ENCODE measurements at places on chromosomes 7 and 10. TPM values are rescaled to one million over a fixed set of nuclear protein-coding genes. Genes with fewer than 3 reads are reported as not detected.

DNA sequence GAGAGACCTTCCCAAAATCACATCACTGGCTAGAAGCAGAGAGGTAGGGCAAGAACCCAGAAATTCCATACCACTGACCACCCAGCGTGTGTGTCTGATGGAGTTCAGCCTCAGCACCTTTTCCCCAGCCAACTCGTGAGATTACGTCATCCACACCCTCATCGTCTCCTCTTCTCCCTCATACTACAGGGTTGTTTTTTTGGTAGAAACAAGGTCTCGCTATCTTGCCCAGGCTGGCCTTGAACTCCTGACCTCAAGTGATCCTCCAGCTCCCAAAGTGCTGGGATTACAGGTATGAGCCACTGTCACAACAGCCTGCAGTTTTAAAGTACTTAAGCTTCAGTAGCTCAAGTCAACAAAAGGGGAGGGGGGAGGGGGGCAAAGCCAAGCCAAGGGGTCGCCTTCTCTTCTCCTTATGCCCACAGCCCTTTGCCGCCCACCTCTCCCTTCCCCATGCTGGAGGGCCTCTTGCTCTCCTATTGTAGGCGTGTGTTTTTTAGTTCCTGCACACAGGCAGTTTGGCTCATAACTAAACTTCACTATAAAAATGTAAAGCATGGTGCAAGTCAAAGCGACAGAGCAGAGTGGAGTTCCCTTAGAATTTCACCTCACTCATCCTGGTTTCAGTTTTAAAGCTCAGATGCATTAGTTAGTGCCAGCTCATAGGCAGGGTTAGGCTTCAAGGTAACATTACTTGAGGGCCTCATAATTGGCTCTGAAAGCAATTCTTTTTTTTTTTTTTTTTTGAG is 5.2 kb upstream of the PRDX3 start:
- H3K27ac ChIP-seq, result no peak overlapping the region
- no peaks in the 10 kb centered on the region for H3K27me3 ChIP-seq
- H3K4me3 ChIP-seq, result no peak overlapping the region
- no peak for DNase-seq

ANLN gene
- 4.6 TPM for total RNA-seq

DNA sequence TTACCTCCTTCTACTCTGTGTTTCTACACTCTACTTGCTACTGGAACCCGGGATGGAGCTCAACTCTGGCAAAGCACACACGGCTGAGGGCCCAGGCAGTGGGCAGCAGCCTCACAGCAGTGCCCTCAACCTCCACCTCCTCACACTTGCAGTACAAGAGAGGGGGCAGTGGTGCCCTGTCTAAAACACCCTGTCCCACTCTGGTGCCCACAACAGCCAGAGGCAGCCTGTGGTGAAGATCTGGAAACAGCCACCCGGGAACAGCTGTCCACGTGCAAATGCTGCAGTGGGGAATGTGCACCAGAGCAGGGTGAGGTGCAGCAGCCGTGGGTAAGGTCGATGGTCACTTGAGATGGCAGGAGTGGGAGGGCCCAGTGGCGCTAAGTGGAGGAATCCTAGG is 13.7 kb downstream of the MAT1A start:
- DNase-seq, result no peak
- no peak overlapping the region for H3K4me3 ChIP-seq
- H3K36me3 ChIP-seq, result no peaks in the 10 kb centered on the region
- peaks cover 7% of the 10 kb centered on the region for H3K4me1 ChIP-seq
- H3K27ac ChIP-seq, result no peak overlapping the region

GRCh38 chr10:56880606-56881005 is 519.5 kb upstream of the ZWINT start:
- H3K27ac ChIP-seq, result no peak overlapping the region
- H3K36me3 ChIP-seq, result no peaks in the 10 kb centered on the region
- no peaks in the 10 kb centered on the region for H3K4me1 ChIP-seq

C10orf62 gene
- total RNA-seq, result not detected

DNA sequence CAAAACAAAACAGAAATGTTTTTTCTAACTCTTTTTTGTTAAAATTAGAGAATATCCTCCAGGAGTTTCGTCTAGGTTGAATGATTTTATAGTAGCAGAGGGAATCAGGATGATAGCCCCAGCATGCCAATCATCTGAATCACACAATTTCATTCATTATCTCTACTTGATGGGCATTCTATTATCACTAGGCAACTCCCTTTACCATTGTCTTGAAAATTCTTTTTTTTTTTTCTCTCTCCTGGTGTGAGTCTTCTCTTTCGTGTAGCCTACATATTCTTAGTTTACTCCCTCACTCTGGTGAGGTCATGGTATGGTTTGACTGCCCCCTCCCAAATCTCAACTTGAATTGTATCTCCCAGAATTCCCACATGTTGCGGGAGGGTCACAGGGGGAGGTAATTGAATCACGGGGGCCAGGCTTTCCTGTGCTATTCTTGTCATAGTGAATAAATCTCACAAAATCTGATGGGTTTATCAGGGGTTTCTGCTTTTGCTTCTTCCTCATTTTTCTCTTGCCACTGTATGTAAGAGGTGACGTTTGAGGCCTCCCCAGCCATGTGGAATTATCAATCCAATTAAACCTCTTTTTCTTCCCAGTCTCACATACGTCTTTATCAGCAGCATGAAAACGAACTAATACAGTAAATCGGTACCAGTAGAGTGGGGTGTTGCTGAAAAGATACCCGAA is 105.0 kb downstream of the OTUD1 start:
- no peaks in the 10 kb centered on the region for H3K27me3 ChIP-seq
- no peaks in the 10 kb centered on the region for H3K36me3 ChIP-seq
- H3K27ac ChIP-seq, result no peak overlapping the region

DNA sequence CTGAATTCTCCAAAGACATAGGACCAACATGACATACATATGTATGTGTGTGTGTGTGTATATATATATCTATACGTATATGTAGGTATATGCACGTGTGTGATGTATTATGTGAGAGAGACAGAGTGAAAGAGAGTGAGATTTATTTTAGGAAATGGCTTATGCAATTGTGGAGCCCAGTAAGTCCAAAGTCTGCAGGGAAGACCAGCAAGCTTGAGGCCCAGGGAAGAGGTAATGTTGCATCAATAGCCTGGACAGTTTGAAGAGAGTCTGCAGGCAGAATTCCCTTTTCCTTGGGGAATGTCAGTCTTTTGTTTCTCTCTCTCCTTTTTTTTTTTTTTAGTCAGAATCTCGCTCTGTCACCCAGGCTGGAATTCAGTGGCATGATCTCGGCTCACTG is 33.0 kb upstream of the CARD11 start:
- no peak for DNase-seq
- H3K36me3 ChIP-seq, result no peaks in the 10 kb centered on the region
- no peak overlapping the region for H3K27ac ChIP-seq
- no peak overlapping the region for H3K4me3 ChIP-seq

GRCh38 chr10:122981066-122981464 is 864 bp downstream of the PSTK start:
- no peaks in the 10 kb centered on the region for H3K27me3 ChIP-seq
- H3K36me3 ChIP-seq, result no peaks in the 10 kb centered on the region
- no peaks in the 10 kb centered on the region for H3K4me1 ChIP-seq
- no peak for DNase-seq
- no peak overlapping the region for H3K27ac ChIP-seq

SPDYE6 gene
- not detected for total RNA-seq

NFKB2 gene
- 31.7 TPM for total RNA-seq

DNA sequence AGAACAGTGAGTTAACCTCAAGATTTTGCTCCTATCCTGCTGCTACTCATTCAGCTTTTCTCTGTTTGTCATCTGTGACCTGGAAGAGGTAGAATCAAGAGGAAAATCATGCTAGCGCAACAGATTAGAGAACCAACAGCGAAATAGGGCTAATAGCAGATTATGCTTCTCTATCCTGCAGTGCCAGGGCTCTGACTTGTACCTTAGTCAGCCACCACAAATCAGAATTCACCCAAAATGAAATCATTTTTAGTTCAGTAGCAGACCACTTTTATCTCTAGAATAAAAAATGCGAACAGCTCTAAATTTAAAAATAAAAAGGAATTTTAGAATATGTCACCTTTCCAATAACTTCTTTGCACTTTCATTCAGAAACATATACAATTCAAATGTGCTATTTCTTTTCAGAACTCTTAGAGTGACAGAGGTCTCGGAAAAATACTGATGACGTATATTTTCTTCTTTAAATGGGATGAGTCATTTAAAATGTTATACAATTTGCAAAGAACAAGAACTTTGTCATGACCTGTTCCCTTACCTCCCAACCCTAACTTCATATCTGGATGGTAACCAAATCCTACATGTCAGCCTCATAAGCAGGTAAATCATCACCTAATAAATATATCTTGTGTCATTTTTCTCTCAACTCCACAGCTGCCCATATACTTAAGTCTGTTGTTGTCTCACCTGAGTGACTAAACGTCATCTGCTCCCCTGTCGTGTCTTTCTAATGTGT is 896.4 kb downstream of the PCDH15 start:
- no peak for DNase-seq
- H3K27me3 ChIP-seq, result no peaks in the 10 kb centered on the region
- no peaks in the 10 kb centered on the region for H3K36me3 ChIP-seq
- H3K4me1 ChIP-seq, result no peaks in the 10 kb centered on the region
- H3K4me3 ChIP-seq, result no peak overlapping the region

- H3K27ac ChIP-seq, result no peak overlapping the region
- no peak overlapping the region for H3K4me3 ChIP-seq
- no peaks in the 10 kb centered on the region for H3K36me3 ChIP-seq
- no peaks in the 10 kb centered on the region for H3K27me3 ChIP-seq
- H3K4me1 ChIP-seq, result no peaks in the 10 kb centered on the region
Observed at GRCh38 chr7:106415433-106415832, 130.7 kb upstream of the NAMPT start.

- no peaks in the 10 kb centered on the region for H3K4me1 ChIP-seq
- no peaks in the 10 kb centered on the region for H3K27me3 ChIP-seq
- no peak overlapping the region for H3K4me3 ChIP-seq
- no peaks in the 10 kb centered on the region for H3K36me3 ChIP-seq
- H3K27ac ChIP-seq, result no peak overlapping the region
Observed at GRCh38 chr10:7956508-7956907, 98.0 kb upstream of the GATA3 start.

GRCh38 chr7:26593393-26593792 is 271.0 kb downstream of the SKAP2 start:
- no peaks in the 10 kb centered on the region for H3K36me3 ChIP-seq
- H3K27ac ChIP-seq, result no peak overlapping the region
- H3K4me3 ChIP-seq, result no peak overlapping the region
- H3K27me3 ChIP-seq, result no peaks in the 10 kb centered on the region

DNA sequence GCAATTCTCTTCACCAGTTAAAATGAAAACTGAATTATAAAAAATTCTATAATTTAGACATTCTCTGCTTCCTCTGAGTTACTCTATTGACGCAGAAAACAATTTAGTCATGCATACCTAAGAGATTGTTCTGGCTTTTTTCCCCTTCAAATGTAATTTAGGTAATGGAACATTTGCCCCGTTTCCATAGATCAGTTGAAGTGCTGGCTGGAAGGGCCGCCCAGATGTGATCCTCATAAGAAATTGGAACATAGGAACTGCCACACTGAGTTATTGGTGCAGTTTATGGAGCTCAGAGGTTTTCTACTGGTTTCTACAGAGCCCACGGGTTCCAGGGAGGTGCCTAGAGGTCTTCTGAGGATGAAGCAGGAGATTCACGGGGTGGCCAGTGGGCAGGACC is 581.7 kb downstream of the SDK1 start:
- H3K36me3 ChIP-seq, result no peaks in the 10 kb centered on the region
- no peaks in the 10 kb centered on the region for H3K27me3 ChIP-seq
- H3K4me3 ChIP-seq, result no peak overlapping the region
- no peak for DNase-seq

EEF1AKMT2 gene
- 17.8 TPM for total RNA-seq

PNLIPRP3 gene
- total RNA-seq, result not detected

MMP21 gene
- 1.3 TPM for total RNA-seq

CALHM1 gene
- not detected for total RNA-seq

GRCh38 chr7:99180067-99180650 is 27.8 kb downstream of the KPNA7 start:
- H3K4me1 ChIP-seq, result no peaks in the 10 kb centered on the region
- H3K4me3 ChIP-seq, result no peak overlapping the region
- H3K27me3 ChIP-seq, result no peaks in the 10 kb centered on the region
- no peaks in the 10 kb centered on the region for H3K36me3 ChIP-seq
- no peak for DNase-seq

DNA sequence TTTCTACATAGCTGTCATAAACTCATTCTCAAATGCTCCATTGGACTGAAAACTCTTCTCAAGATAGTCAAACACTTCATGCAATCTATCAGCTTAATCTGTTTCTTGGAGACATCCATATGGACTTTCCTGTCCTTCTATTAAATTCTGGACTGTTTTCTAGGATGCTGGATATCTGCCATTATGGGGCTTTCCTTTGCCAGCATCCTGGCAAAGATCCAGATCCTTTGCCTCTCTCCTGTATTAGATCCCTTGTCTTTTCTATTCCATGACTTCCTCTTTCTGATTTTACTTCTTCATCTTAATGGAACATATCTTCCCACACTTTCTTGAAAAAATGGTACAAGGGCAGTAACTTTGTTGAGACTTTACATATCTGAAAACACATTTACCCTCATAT is 35.9 kb upstream of the SKAP2 start:
- no peak overlapping the region for H3K4me3 ChIP-seq
- H3K4me1 ChIP-seq, result no peaks in the 10 kb centered on the region
- no peak for DNase-seq
- no peaks in the 10 kb centered on the region for H3K36me3 ChIP-seq

- H3K27ac ChIP-seq, result no peak overlapping the region
- no peak overlapping the region for H3K4me3 ChIP-seq
- H3K36me3 ChIP-seq, result no peaks in the 10 kb centered on the region
- peaks cover 8% of the 10 kb centered on the region for H3K4me1 ChIP-seq
Observed at GRCh38 chr10:110017907-110018306, 10.1 kb downstream of the ADD3 start.

DNA sequence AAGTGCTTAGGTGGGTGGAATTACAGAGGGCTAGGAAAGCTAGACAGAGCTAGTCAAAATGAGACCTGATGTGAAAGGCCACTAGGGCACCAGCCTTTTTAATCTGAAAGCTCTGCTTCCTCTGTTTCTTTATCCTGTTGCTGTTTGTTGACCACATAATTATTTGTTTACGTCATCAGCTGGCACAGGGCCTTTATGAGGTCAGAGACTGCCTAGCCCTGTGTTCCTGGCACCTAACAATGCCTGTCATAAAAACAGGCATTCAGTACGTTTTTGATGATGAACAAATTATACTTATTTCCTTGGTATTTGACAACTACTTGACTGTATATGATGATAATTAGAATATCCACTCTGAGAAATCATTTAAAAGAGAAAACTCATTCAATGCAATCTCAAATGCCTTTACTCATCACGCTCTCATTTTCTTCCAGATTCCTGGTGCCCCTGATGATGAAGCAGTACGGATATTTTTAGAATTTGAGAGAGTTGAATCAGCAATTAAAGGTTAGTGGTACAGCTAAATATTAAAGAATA is 26.0 kb downstream of the RBM17 start:
- no peaks in the 10 kb centered on the region for H3K27me3 ChIP-seq
- DNase-seq, result no peak
- no peaks in the 10 kb centered on the region for H3K36me3 ChIP-seq
- no peak overlapping the region for H3K27ac ChIP-seq
- no peaks in the 10 kb centered on the region for H3K4me1 ChIP-seq
